Fibroblast of upper back skin (primary cell): ENCODE measurements at places on chromosomes 6 and 20.

DNA sequence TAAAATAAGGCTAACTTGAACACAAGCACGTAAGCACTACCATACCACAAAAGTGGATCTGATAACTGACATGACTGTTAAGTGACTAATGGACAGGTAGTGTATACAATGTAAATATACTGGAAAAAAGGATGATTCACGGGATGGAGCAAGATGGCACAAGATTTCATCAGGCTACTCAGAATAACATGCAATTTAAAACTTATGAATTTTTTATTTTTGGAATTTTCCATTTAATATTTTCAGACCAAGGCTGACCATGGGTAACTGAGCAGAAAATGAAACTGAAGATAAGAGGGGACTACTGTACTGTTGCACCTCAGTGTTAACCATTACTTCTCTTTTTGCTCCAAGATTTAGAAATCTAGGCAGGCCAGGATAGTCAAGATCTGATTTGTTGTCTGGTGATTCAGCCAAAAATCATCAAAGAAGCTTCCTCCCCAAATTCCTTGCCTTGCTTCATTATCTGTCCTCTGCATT lies 45.4 kb downstream of the TPBG start:
- peak; percentile 85 for DNase-seq

DNA sequence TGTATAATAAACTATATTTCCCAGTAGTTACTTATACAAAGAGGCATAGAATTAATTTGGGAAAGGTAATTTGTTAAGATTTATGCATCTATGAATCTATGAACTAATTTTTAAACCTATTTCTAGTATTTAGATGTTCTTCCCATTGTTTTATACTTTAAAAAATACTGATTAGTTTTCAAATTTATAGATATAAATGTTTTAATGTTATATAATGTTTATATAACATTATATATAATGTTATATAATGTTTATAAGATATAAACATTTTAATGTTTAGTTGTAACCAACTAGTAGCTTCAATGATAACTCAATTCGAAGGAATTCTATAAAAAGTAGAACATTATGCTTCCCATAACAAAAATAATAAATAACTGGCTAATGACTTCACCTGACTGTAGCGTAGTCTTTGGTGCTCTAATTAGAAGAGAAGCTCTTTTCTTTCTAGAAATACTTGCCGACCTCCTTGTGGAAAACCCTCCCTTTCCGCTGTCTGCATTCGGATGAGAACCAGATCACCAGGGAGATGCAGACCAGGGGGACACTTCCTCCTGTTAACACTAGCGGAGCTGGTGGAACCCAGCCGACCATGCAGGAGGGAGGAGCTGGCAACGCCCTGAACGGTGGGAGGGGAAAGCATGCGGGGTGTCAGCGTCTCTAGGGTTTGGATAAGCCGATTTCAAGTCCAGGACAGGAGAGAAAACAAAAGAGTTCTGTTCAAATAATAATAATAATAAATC lies 158.4 kb downstream of the OR2B2 start:
- peak; percentile 89 for DNase-seq

- no peak for DNase-seq
Measured at GRCh38 chr6:47722194-47722593, 23.8 kb downstream of the ADGRF4 start.

DNA sequence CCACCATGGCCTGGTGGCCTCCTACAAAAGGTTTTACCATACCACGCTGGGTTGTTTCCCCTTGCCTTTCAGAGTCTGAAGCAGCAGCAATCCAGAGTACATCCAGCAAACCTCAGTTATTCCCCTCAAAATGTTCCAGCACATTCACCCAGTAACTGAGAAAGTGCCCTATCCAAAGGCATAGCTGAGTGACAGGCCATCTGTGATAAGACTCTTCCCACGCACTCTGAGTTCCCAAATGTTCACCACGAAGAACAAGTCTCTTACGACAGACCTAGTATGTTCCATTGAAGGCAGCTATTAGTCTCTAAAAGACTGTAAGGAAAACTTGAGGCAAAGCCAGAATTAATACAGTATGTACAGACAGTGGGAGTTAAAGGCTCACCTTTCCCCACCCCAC lies 31.6 kb upstream of the C20orf144 start:
- no peak for DNase-seq

GRCh38 chr6:34317882-34318498 lies 69.2 kb upstream of the SMIM29 start:
- DNase-seq: peak; percentile 51

- DNase-seq: peak; percentile 39
Measured at GRCh38 chr20:63775096-63775978, 35.8 kb downstream of the SLC2A4RG start.

DNA sequence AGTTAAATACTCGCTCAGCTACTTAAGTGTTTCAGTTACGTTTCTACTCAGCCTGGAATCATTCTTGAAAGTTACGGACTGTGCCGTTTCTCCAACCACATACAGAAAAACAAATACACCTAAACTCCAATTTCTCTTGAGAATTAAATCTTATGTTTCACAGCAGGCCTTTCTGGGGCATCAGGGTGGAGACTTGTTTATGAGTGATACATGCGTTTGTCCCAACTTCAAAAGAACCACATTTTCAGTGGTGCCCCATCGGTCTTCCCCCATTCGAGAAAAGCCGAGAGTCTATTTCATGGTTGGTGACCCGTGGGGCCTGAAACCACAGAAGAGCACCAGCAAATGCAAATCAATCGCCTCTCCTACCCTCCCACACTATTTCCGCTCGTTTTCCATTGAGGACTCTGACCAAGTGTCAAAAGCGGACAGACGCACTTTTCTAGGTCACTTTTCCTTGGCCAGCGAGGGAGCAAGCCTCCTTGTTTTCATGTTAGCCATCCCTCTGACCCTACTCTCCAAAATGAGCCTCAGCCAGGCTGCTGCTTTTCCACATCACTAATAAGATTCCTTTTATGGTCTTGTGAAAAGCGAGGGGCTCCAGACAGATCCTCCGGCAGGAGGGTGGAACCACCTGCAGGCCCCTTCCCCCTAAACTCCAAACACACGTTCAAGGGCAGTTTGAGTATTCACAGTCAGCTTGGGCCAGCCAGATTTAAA lies 3.1 kb downstream of the JAG1 start:
- DNase-seq: no peak

- DNase-seq: no peak
Measured at GRCh38 chr6:48067886-48068277, 43.1 kb downstream of the PTCHD4 start.

DNA sequence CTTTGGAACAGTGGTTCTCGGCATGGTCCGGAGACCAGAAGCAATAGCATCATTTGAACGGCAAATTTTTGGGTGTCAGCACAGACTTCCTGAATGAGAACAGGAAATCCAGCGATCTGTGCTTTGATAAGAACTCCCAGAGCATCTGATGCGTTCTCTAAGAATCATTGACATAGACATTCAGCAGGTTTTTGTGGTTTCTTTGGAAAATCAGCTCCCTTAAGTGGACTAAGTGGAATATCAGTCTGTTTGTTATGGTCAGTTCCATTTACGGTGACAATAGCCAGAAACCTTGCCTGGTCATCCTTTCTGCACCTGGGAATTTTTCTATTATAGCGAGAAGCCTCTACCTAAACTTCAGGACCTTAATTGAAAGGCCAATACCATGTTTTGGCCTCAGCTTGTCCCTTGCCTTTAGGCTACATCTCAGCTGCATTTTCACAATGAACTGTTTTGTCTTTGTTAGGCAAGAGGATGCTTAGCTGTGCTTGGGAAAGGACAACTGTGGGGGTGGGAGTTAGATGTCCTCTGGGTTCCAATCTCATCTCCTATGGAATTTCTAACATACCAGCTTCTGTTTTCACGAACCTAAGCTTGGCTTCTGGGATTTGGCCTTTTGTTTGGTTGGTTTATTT lies 299.7 kb downstream of the CDKAL1 start:
- no peak for DNase-seq

- DNase-seq: no peak
Measured at GRCh38 chr6:54640911-54641310, 205.7 kb upstream of the FAM83B start.

GRCh38 chr6:35725721-35726438 lies 11.0 kb upstream of the ARMC12 start:
- DNase-seq: no peak

DNA sequence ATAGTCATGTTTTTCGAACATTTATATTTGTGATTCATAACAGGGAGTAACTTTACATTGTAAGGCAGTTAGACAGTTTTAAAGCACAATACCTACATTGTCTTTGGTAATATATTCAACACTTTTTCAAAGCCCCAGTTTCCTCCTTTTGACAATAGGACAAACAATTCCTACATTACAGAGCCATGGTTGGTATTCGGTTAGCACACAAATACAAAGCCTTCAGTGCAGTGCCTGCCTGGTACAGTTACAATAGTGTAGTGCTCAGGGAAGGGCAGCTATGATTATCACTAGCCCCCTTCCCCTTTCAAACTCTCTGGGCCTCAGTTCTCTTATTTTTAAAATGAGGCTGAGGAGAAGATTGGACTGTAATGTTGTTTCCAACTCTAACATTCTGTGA lies 207.8 kb downstream of the TPBG start:
- DNase-seq: no peak

- DNase-seq: peak; percentile 89
Measured at GRCh38 chr6:71181565-71181964, 107.0 kb upstream of the OGFRL1 start.

GRCh38 chr6:125346926-125347563 lies 45.3 kb upstream of the HDDC2 start:
- no peak for DNase-seq

DNA sequence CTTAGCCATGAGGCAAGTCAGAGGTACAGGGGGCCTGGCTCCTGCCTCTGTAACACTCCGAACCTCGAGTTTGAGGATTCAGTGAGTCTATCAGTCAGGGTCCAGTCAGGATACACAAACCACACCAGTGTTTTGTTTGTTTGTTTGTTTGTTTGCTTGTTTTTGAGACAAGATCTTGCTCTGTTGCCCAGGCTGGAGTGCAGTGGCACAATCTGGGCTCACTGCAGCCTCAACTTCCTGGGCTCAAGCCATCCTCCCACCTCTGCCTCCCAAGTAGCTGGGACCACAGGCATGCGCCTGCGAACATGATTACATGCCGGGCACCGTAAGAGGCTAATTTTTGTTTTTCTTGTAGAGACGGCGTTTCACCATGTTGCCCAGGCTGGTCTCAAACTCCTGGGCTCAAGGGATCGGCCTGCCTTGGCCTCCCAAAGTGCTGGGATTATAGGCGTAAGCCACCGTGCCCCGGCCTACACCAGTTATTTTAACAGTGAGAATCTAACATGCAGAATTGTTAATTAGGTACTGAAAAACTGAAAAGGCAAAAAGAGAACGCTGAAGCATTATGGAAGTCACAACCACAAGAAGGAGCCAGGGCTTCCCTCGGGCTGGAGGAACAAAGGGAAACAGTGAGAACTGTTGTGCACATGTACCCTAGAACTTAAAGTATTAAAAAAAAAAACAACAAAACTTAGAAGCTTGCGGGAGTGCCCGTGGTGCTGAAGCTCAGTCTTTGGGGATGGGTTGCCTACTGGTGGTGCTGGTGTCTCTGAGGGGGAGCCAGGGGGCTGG lies 40.4 kb downstream of the SRSF3 start:
- DNase-seq: no peak

GRCh38 chr6:169416249-169416648 lies 162.6 kb upstream of the THBS2 start:
- no peak for DNase-seq

GRCh38 chr6:145313041-145313855 lies 422.1 kb downstream of the EPM2A start:
- no peak for DNase-seq

DNA sequence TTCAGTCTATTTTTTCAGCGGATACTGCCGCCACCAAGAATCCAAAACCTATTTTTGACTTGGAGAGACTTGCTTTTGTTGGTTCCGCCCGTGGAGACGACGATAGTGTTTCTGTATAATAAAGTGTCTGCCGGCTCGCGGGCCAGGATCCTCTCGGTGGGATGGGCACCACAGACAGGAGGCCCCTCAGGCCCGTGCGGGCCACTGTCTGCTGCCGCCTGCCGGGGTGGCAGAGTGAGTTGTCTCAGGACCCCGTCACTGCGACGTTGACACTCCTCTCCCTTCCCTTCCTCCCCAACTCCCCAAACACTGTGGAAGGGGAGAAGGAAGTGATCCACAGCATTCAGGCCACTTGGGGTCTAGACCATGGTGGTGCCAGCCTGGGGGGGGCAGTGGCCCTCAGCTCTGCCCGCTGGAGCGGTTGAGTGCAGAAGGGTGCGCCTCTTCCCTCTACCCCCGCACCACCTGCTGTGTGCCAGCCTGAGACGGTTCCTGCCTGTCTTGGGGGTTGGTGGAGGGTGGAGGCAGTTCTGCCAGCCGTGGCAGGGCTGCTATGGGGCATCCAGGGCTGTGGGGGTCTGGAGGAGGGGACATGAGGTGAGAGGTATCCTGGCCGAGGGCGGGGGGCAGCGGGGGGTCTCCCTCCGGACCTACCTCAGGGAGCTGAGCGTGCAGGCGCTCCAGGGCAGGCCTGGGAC lies 17.5 kb downstream of the RBM38 start:
- DNase-seq: no peak

GRCh38 chr20:5030348-5031205 lies 29.3 kb upstream of the SLC23A2 start:
- DNase-seq: no peak

- peak; percentile 40 for DNase-seq
Measured at GRCh38 chr6:159074120-159074684, 29.4 kb upstream of the TAGAP start.

DNA sequence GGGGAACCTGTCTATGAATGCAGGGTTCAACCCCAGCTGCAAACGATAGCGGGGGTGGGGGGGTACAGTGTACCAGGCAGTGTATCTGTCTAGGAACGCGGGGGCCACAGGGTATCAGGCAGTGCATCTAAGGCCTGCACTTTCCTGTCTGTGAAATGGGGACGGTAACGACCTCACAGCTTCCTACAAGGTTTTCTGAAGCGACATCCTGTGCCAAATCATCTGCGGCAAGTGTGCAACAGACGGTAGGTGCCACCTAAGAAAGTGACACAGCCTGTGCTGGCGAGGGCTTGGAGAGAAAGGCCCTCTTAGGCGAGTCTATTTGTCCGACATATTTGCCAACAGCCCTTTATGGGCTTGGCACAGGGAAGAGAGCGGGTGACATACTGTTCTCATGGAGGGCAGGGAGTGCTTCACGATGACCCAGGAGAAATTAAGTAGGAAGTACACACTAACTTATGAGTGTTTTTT lies 3.8 kb downstream of the DIDO1 start:
- no peak for DNase-seq

DNA sequence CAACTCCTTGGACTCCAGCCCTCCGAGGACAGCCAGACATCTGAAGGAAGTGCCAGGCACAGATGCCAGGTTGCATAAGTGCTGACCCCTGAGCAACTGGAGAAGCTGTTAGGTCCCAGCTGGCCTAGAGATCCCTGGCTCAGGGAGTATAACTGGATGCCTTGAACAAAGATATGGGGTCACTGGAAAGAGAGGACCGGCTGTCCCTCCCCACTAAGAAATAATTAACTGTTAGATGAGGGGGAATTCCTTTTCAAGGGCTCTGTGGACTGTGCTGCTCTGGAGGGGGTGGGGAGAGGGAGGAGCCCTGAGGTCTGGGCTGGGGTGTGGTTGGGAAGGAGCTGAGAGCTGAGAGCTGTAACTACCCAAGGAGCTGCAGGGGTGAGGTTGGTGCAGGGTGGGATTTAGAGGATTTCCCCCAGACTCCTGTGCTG lies 39.6 kb downstream of the HLA-F start:
- no peak for DNase-seq

GRCh38 chr6:1917626-1918371 lies 308.1 kb downstream of the FOXC1 start:
- DNase-seq: peak; percentile 67
